ENCODE measurements at places on chromosomes 1 and 21. TPM values are rescaled to one million over a fixed set of nuclear protein-coding genes. Genes with fewer than 3 reads are reported as not detected.

ETNK2 gene
- total RNA-seq = 58.7 TPM

GBP7 gene
- not detected for total RNA-seq

RHBG gene
- under 0.01 TPM for total RNA-seq

FCRL3 gene
- not detected for total RNA-seq

CFHR2 gene
- not detected for total RNA-seq

GCSAML gene
- total RNA-seq = not detected

- no peak for DNase-seq
Observed at GRCh38 chr21:38054334-38054733, 138.1 kb upstream of the KCNJ6 start.

DNA sequence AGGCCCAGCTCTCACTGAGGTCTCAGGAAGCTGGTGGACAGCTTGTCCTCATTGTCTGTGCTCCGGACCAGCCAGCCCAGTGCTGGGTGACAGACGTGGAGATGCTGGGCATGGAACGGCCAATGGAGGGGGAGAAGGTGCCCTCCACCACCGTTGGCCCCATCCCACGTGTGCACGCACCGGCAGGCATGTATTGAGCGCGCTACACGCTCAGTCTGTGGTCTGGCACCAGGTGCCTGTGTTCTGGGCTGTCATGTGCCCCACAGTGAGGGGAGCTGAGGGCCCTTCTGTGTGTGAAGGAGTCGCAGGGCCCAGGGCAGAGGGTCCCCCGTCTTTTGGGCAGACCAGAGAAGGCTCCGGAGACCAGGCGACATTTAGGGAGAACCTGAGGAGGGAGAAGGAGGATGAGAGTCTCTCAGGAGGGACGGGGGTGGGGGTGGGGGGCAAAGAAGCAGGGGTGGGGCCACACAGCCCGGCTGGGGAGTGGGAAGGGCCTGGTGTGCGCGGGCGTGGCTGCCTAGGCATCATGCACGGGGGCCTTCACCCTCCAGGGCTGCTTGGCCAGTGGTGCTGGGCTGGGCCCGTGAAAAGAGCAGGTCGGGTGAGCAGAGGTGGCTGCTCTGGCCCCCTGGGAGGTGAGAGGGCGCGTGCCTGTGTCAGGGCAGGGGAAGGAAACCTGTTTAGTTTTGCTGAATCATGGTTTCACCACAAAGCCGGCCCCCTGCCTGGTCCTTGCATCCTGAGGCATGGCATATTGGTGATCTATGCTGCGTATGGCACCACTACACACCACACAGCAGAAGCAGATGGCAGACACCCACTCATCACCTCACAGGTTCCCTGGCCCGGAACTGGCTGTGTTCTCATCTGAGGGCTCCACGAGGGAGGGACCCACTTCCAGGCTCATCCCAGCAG lies 86.7 kb upstream of the TTC34 start:
- no peak for DNase-seq

DNA sequence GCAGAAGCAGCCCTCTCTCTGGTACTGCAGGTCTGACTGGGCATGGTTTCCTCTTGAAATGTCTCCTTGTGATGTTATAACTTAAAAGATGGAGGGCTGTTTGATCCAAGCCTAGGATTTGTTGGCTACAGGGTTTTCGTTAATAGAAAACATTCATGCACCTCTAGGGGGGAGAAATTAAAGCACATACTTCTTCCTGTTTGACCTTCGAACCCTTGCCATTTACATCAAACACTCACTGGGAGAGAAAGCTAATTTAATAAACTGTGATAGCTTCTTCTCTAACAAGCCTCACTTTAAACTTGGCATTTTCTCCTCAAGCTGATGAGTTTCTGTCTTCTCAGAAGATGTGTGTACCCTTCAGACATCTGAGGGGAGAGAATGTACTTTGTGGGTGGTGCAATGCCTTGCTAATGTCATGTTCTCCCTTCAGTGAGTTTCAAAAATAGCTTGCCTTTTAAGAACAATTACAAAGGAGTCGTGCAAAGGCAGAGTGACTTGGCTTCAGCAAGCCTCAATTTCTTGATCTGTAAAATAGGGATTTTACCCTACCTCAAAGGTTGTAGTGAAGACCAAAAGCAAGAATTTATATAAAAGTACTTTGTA lies 20.4 kb downstream of the CACHD1 start:
- DNase-seq = no peak

DNA sequence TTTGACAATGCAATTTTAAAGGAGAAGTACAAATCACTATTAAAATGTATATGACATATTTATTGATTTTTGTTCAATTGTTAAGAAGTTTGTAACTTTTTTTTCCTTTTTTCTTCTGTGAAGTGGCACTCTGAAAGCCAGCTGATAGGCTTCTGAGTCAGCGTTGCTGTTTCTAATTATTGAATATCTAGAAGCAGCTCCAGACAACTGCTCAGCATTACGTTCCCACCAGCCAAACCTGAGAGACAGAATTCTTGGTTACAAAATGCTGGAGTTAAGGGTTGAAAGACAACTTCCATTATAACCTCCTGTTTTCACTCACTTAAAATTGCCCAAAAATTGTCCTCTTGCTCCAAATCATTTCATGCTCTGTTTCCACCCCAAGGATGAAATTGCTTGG lies 31.4 kb upstream of the LMX1A start:
- no peak for DNase-seq

GRCh38 chr1:64963466-64963865 lies 2.9 kb downstream of the JAK1 start:
- no peak for DNase-seq

GRCh38 chr1:158176399-158176798 lies 4.3 kb upstream of the CD1D start:
- no peak for DNase-seq

- DNase-seq = no peak
Observed at GRCh38 chr1:24575905-24576587, 20.2 kb downstream of the NCMAP start.

- DNase-seq = no peak
Observed at GRCh38 chr1:171252482-171252881, 4.2 kb downstream of the FMO1 start.

- peak; percentile 84 for DNase-seq
Observed at GRCh38 chr1:247357781-247358211, 26.1 kb upstream of the ZNF496 start.

DNA sequence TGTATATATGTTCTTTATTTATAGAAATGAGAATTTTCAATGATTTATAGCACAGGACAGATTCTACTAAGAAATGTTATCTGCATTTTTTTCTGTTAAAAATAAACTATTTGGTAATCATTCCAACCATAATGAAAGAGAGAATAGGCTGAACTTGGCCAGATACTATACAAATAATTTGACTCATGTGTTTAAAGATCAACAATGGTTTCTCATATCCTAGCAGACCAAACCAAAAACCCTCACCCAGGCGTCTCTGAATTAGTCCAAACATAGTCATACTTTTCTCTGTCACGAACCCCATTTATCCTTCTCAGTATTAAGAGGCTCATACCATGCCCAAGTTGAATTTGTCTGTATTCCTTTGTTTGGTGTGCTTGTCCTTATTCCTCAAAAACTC lies 40.3 kb downstream of the RPE65 start:
- DNase-seq = peak; percentile 8

GRCh38 chr21:24737296-24737850 lies 869.9 kb downstream of the MRPL39 start:
- no peak for DNase-seq

DNA sequence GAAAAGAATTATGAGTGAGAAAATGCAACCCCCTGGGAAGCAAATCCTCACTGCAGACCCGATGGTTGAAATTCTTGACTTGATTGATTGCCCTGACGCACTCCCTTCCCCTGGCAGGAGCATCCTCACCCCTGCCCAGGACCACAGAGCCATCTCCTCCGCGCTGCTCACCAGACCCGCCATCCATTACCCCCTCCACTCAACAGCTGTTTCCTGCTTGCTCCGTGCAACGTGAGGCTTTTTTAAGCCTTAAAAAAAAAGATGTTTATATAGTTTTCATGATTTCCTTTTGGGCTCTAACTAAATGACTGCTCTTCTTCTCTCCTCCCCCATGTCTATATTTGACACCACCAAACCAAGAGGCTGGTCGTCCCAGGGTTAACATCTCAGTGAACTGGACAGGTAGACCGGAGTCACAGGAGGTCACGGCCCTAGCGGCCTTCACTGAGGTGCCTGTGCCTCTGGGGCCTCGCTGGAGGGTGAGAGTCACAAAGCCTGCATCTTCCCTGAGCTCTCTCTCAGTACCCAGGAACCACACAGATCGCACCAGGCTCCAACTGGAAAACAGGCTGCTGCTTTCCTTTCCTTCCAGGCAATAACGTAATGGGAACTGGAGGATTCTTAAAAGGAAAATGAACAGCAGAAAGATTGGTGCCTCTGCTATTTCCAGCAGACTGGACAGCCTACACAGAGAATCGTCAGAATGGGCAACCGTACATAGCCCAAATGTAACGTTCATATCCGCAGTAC lies 49.8 kb downstream of the ZBTB18 start:
- DNase-seq = no peak

DNA sequence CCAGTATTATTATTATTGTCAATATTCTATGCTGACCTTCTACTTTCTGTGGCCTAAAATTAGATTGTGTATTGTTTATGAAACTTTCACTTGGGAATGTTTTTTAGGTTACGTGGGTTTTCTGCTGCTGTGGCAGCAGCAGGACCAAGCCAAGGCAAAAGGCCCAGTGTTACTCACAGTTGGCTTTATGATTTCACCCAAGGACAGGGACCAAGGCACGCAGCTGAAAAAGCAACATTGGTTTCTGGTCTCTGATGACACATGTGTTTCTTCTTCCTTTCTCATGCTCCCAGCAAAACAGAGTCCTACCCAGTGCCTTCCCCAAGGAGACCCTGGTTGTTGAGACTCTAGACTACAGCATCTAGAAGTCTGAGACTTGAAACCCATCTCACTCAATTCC lies 413.7 kb downstream of the SETD4 start:
- DNase-seq = no peak

DNA sequence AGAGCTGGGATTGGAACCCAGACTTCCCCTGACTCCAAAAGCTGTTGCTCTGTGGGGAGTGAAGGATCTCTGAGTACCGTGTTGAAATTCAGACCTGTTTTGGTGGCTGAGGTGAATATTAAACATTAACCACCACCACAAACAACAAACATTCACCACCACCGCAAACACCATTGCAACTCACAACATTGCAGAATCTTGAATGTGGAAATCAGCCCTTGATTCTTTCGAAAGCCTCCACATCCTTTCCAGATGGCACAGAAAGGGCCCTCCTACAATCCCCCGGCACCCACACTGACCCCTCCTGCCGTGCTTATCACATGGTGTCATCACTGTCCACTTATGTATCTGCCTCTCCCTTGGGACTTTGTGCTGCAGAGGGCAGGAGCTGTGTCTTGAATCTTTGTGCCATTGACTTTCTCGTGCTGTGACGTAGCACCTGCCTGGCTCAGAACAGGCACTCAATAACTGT lies 1.4 kb downstream of the CDA start:
- DNase-seq = no peak

DNA sequence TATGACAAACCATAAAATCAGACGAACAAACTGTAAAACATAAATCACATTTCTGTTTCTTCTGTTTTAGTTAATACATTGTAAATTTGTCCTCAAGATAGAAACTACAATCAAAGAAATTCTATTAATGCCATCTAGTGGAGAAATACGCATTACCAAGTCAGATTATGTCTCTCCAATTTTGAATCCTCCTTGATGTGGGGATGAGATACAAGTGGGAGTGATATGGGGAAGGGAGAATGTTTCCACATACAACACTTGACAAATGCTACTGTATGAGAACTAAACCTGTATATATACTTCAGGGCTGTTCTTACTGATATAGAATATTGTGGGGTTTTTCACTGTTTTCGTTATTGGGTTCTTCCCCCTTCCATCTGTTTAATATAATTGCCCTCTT lies 2.6 kb downstream of the HFM1 start:
- DNase-seq = peak; percentile 46

DNA sequence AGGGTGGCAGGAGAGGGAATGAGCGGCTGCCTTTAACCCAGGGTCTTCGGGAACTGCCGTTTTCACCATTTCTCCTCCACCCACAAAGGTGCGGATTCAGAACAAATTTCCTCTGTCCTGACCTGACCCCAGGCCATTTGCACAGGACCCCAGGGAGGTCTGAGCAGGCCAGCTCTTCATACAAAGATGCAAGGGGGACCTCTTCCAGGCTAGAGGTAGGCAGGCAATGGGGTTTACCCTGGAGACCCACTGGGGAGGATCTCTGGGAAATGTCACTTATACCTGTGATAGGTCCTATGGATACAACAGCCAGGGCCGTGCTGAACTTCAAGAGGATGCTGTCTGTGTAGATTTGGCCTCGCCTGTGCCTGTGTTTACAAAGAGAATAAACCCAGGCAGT lies 89.7 kb upstream of the VAMP3 start:
- no peak for DNase-seq

- DNase-seq = no peak
Observed at GRCh38 chr1:246271516-246271915, 235.6 kb downstream of the SMYD3 start.

DNA sequence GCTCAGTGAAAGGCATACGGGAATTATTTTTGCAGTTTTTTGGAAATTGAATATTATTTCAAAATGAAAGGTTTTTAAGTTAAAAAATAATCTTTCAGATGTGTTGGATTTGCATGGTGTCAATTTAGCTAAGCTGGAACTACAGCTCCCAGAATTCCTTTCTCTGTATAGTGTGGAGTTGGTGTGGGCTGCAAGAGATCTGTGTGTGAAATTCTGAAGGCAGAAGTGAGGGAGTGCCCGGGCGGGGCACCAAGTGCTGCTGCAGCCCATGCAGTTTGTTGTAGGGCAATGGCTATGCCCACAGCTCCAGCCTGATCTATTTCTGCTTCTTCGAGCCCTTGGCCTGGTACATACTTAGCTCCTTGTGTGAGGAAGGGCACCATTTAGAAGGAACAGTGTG lies 60.5 kb upstream of the CSF1 start:
- no peak for DNase-seq

GRCh38 chr1:24021403-24022266 lies 41.5 kb upstream of the SRSF10 start:
- no peak for DNase-seq

DNA sequence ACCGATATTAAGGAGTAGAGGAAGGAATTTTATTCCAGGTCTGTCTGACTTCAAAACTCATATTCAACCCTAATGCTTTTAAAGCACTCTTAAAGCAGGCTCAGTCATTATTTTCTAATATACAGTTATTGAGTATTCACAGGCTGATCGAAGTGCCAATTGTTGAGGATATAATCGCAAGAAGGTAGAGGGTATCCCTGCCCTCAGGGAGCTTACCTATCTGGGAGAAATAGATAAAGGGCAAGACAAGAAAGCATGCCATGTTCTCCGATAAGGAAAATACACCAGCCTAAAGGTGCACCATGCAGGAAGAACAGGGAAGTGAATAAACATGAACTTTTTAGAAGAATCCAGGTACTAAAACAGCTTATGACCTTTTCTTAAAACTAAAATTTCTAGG lies 361.2 kb downstream of the SMYD3 start:
- no peak for DNase-seq

GRCh38 chr1:186559601-186560116 lies 98.7 kb upstream of the PDC start:
- DNase-seq = peak; percentile 99

DNA sequence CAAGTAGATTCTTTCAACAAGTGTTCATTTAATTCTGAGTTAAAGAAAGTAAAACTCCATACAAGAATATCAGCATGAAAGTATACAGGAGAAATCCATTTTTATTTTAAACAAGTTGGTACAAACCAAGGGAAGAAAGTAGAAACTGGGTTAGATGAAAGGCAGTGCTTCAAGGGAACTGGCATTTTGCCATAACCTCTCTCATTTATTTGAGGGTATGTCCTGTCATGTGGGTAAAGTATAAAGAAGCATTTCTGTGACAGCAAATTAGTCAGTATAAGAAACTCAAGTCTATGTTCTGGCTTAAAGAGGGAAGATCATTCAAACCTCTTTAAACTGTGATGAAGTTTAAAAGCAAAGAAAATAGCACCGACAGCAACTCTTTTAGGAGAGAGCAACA lies 32.0 kb downstream of the OLFM3 start:
- DNase-seq = no peak
